ENCODE measurements at places on chromosomes 2 and 18.

DNA sequence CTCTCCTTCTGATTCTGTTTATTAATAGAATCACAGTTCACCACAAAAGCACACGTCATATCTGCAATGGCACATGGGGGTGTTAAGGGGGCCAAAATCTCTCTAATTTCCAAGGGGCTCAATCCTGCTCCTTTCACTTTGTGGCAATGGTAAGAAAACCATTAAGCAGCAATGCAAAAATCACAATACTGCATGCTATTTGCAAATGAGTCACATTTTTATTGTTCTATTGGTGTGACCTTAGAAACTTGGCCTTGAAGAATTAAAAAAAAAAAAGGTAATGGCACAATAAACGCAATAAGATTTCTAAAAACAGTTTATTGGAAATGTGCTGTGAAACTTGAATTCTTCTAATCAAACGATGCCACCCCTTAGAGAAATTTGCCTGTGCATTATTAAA is 251.5 kb downstream of the ZNF521 start:
- DNase-seq = no peak

GRCh38 chr2:233082222-233082930 is 22.2 kb downstream of the INPP5D start:
- no peak for DNase-seq

GRCh38 chr2:44545005-44545404 is 183.3 kb downstream of the CAMKMT start:
- no peak for DNase-seq

DNA sequence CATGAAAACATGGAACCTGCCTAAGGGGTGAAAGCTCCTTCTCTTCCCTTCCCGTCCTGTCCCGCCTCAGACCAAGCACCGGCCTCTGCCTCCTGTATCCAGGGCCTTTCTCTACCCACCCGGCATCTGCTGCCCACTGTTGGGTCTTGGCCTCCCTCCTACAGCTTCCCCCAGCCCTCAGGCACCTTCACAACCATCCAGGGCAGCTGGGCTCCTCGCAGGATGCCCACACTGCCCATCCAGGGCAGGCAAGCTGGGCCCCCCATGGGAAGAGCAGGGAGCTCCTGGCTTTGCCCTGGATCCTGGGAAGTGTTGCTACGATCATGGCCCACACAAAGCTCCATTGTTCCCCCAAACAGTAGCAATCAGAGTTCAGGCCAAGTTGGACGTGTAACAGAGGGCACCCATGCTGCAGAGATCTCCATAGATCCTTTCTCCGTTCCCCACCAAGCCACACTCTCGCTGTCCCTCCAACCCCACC is 206.6 kb downstream of the NDUFA10 start:
- no peak for DNase-seq

- no peak for DNase-seq
These were observed 38.4 kb downstream of the LYPD6B start for GRCh38 chr2:149076863-149077412.

DNA sequence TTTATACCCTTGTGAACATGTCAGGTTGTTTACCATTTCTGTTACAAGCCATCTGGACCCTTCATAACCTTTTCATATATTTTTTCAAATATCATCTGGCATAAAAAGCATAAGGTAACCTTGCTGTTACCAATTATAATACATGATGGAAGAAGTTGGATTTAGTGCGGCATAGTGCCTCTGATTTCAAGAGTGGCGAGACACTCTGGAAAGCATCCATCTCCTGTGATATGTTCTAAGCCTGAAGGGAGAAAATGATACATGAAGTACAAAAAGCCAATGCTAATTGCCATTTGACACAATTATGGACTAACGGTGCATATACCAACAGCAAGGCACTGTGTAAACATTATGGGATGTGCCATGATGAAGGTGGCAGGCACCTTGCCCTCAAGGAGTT is 75.1 kb downstream of the DCC start:
- no peak for DNase-seq

- no peak for DNase-seq
These were observed 852.9 kb downstream of the DCDC2C start for GRCh38 chr2:4556135-4556896.

- DNase-seq = no peak
These were observed 375.3 kb downstream of the PIK3C3 start for GRCh38 chr18:42330296-42330695.

DNA sequence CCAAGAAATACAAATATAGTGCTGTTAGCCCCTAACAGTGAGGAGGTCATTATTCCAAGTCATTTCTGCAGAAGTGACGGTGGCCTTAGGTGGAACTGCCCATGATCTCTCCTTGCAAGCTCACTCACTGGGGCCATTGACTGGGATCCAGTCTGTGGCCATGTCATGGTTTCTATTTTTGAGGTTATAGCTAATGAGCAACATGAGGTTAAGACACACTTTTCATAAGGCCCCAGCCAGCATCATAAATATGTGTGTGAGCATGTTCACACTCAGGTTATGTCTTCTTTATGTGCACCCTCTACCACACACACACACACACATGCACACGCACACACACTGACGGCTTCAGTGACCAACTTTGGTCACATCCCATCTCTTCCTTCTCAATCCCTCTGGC is 484 bp downstream of the AFF3 start:
- DNase-seq = no peak

GRCh38 chr2:175827856-175828255 is 174.2 kb downstream of the LNPK start:
- no peak for DNase-seq

DNA sequence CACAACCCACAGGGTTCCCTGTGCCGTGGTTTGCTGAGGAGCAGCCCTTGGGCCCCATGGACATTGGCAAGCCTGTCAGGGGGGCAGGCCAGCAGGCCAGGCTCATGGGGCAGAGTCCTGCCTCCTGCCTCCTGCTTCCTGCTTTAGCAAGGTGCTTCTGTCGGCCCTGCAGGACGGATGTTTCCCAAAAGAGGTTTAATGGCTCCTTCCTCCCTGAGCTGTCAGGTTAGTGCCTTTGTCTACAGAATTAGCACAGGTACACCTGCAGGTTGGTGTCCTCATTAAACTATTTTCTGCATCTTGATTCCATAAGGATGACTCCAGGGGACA is 152.3 kb downstream of the TTC32 start:
- DNase-seq = no peak

GRCh38 chr2:201654616-201655384 is 11.5 kb upstream of the TMEM237 start:
- no peak for DNase-seq

- DNase-seq = no peak
These were observed 167.8 kb downstream of the NUP35 start for GRCh38 chr2:183292028-183292427.

DNA sequence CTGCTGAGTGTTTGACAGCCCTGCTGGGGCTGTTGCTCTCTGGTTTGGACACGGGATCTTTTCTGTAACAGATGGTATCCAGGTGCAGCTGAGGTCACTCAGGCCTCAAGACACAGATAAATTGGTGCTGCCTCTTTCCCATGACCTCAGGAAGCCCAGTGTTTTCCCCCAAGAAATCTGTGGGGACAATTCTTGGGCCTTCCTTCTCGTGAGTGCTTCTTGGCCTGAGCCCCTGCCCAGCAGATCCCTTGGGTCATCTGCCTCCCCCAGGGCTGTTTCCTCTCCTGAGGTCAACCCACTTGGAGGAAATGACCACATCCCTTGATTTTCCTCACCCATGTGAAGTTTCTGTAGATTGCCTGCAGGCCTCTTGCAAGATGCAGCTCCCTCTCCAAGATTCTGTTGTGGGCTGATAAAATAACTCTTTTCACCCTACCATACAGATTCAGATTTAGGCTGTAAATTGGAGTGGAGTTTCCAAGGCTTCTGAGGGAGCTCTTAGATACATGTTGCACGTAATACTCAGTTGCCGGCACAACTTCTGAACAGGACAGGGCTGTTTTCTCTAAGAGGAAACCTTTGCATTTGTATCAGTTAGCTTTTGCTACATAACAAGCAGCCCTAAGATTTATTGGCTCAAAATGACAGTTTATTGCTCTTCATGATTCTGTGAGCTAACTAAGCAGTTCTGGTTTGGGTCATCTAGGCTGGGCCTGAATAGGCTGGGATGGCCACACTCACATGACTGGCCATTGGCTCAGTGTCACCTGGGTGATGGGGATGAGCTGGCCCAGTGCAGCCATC is 13.1 kb downstream of the ZAP70 start:
- DNase-seq = no peak
